ENCODE measurements at places on chromosomes 4 and X. TPM values are rescaled to one million over a fixed set of nuclear protein-coding genes. Genes with fewer than 3 reads are reported as not detected.

Gene CT47B1
- total RNA-seq, result not detected

GRCh38 chrX:24899391-24899790 is 116.4 kb downstream of the ARX start:
- no peak for DNase-seq

DNA sequence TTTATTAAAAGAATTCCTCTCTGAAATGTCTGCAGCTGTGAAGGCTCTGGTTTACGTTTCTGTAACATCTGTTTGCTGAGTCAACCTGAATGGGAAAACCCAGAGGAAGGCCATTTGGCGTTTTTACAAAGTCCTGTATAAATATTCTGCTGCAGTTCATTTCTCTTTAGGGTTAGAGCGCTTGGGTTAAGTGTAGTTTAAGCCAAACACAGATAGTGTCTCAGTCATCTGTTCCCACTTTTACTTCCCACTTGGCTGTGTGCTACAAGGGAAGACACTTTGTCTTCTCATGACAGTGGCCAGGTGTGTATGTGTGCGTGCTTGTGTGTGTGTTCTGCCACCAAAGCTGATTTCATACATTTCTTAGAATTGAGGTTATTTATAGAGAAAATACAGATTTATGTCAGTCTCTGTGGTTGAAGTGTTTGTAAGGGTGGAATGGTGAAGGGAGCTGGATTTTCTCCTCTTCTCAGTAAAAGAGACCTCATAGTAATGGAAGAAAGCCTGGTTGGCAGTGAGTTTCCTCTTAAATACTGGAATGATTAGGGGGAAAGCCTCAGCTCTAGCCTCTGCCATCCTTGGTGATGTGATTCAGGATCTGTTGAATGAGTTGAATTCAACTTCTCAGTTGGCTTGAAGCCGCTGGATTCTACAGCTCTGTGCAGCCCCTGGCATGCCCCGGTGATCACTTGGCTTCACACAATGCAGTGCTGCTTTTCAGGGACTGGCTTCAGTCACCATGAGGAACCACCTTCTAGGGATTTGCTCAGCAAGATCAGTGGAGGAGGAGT is 50.6 kb downstream of the JADE1 start:
- no peak for DNase-seq

GRCh38 chr4:33961761-33962160 is 2282.6 kb downstream of the ARAP2 start:
- no peak for DNase-seq

- DNase-seq, result peak; percentile 37
These were observed 645 bp downstream of the AMMECR1 start for GRCh38 chrX:110317061-110317819.

DNA sequence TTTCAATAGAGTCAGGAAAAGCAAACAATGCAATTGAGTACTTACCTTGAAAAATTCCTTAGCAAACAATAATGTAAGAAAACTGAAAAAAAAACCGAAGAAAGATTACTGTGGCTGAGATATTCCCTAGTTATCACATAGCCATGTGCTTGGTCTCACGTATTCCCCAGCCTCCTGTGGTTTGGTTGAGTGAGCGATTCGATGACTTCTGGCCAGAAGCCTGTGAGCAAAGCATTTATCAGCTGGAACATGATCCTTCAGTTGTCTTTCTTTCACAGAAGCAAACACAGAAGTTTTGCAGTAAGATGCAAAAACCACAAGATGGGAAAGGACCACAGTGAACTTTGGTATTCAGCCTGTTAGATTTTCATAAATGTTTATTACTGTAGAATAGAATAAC is 1754.3 kb upstream of the AGA start:
- DNase-seq, result no peak

GRCh38 chrX:148133105-148133725 is 152.1 kb downstream of the FMR1NB start:
- DNase-seq, result peak; percentile 64

DNA sequence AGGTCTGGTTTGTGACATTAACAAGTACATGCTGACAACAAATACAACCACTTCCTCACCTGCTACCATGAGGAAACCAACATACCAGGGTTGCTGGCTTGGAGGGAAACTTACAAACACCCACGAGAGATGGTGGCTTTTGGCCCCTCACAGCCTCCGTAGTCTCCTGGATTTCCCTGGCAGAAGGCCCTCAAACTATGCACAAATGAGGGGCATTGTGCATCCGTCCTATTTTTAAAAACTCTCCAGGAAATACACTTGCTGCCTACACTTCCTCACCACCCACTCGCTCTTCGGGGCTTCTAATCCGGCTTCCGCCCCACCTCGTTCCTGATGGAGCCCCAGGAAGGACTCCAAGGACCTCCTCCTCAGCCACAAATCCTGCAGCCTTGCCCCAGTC is 355.0 kb upstream of the GATB start:
- DNase-seq, result no peak

GRCh38 chr4:1043651-1044468 is 32.4 kb downstream of the FGFRL1 start:
- DNase-seq, result no peak

- DNase-seq, result no peak
These were observed 11.5 kb downstream of the XIAP start for GRCh38 chrX:123871309-123871708.

Gene PAGE4
- total RNA-seq, result not detected

- DNase-seq, result no peak
These were observed 644.7 kb upstream of the BOD1L1 start for GRCh38 chr4:14272206-14272605.

Gene P2RY4
- 0.21 TPM for total RNA-seq

Gene CABS1
- total RNA-seq, result not detected

Gene LRRC66
- total RNA-seq, result 0.25 TPM

DNA sequence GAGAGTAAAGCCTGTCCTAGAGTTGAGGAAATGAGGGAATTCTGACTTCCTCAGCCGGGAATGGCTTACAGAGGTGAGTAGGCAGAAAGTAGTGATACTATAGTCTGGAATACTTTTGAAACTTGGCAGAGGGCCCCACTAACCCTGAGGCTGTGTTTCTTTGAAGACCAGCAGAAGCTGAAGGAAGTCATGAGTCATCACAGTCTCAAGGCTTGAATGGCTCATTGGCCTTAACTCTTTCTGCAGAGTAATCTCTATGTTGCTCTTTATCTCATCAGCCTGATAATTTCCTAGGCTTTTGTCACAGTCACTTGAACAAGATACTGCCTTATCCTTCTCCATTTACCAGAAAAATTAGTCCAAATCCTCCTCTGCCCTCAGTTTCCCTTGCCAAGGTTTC is 80.8 kb downstream of the ANKRD50 start:
- DNase-seq, result no peak

GRCh38 chr4:145694929-145695328 is 15.0 kb downstream of the C4orf51 start:
- no peak for DNase-seq

GRCh38 chr4:149891426-149891825 is 75.8 kb upstream of the IQCM start:
- DNase-seq, result no peak

All from OCI-LY7 (cell line).